NCI-H1930 (cell line): ENCODE measurements at places on chromosomes 11 and 22.

DNA sequence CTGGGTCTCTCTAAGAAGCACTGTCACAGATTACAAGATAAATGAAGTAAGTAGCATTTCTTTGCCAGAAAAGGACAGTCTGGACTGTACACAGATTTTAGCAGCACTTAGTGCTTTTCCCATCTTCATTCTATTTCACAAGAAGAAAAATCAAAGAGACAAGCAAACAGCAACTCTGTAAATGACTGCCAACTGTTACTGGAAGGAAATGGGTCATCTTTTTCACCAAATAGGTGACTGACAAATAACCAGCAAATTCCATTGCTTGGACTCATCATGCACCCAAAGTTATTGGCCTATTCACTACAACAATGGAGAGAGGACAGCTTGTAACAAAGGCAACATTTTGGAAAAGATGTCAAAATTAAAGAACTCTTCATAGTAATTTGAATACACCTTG lies 28.9 kb upstream of the CARD18 start:
- DNase-seq: no peak

DNA sequence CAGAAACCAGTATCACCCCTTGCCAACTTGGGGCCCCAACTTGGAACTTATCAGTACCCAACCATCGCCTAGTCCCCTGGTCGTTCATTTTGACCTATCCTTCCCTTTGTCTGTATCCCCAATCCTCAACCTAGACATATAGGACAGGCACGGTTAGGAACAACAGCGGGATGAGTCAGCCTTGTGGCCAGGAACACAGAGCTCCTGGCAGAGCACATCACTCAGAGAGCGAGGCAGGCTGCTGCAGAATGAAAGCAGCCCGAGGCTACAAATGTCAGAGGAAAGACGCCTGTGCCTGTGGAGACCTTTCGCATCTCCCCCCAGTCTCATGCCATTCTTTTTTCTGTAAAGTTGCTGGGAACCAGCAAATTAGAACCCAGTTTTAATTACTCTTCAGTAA lies 14.6 kb downstream of the DKK3 start:
- DNase-seq: no peak

DNA sequence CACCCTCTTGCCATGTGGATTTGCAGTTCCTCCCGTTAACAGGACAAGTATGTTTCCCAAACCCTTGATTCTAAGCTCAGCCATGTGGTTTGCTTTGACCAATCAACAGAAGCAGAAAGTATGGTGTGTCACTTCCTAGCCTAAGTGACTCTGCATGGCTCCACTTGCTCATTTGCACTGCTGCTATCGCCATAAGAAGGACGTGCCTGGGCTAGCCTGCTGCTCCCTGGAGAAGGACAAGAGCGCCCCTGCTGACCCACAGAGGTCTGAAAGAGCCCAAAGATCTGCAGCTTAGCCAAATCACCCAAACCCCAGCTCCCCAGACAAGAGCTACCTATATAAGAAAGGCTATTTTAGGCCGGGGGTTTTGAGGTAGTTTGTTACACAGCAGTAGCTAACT lies 18.0 kb downstream of the TBRG1 start:
- DNase-seq: no peak

DNA sequence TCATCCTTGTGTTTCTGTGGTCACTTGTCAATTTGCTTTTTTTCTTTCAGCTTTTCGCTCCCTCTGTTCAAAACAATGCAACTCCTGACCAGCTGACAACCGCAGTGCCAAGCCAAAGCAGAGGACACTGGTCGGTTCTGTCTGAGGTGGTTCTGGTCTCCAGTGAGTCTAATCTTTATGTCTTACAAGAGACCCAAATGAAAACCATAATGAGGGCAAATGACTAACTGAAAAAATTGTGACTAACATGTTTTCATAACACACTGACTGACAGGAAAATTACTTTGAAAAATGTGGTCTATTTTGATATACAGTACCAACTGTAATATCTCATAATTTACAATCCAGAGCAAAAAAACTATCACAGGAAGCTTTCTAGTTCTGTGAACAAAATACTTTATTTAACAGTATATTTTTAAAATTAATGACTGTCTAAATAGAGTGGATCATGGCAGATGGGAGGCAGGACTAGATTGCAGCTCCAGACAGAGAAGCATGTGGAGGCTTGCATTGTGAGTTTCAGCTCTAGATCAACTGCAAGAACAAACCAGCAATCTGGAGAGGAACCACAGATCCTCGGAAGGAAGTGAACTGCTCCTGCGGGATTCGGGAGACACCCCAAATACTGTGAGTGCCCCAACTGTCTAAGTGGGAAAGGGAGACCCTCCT lies 311.8 kb downstream of the SBF2 start:
- DNase-seq: no peak
